ENCODE measurements at places on chromosomes 6 and 20.

DNA sequence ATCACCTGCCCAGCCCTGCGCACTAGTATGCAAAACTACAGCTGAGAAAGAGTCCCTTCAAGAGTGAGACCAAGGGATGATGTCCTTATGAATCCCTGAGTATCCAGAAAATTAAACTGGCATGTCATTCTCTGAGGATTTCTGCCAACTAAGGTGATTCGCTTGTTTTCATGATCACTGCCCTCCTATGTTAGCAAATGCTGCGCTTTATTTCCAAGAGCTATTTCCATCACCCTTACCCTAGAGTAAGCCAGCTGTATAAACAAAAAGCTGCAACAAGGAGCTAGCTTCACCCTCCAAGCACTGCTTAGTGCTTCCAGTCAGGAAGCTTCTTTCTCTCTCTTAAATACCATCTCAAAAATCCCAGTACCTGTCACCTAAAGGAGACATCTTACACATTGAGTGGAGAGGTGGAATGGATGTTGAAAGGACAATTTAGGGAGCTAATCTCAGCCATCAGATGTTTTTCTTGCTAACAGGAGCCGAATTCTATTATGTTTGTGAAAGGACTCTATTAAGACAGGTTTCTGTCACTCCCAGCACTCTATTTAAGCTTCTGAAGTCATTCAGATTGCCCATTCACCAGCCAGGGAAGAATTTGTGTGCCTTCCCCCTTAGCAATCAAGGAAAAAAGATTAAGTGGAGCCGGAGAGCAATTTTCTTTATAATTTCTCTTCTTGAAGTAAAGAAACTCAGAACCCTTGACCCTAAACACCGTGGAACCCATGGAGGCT is 322.2 kb downstream of the NRN1 start:
- DNase-seq, result no peak

DNA sequence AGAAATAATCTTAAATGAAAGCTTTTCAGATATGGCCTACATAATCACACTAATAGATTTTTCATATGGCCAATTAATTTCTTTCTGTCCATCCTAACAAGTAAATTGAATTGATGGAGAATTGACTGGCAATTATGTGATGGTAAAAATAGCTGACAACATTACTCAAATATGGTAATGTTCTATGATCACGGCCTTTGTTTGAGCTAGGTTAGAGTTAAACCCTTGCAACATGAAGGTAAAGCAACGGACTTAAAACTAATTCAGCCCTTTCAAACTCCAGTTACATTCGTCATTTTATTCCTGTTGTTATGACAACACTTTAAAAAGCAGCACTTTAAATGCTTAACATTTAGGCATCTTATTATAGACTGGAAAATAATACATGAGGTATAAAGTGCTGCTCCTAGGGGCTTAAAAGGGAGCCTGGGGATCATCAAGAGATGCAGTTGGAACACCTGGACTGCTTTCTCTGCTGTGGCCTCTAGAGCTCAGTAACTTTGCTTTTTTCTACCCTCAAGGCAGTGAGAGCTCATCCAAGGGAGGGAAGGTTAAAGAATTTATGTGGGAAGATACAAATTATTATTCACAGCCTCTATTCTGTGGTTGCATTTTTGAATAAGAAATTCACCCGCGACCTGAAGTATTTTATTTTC is 46.9 kb downstream of the RIPOR2 start:
- no peak for DNase-seq

DNA sequence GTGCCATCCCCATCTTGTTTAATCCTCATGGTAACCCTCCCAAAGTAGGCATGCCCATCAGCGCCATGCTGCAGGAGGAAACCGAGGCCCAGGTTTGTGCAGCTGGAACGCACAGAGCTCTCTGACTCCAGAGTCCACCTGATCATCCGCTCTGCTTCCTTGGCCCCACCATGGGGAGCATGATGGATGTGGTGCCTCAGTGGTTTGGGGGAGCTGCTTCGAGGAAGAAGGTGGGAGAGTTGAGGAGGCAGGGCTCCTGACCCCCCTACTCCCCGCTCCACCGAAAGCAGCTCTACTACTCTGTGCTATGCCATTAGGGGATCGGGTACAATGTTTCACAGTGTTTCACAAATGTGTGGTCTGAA is 52.2 kb downstream of the TGM2 start:
- no peak for DNase-seq

GRCh38 chr6:160766989-160767646 is 65.1 kb downstream of the PLG start:
- DNase-seq, result peak; percentile 35

DNA sequence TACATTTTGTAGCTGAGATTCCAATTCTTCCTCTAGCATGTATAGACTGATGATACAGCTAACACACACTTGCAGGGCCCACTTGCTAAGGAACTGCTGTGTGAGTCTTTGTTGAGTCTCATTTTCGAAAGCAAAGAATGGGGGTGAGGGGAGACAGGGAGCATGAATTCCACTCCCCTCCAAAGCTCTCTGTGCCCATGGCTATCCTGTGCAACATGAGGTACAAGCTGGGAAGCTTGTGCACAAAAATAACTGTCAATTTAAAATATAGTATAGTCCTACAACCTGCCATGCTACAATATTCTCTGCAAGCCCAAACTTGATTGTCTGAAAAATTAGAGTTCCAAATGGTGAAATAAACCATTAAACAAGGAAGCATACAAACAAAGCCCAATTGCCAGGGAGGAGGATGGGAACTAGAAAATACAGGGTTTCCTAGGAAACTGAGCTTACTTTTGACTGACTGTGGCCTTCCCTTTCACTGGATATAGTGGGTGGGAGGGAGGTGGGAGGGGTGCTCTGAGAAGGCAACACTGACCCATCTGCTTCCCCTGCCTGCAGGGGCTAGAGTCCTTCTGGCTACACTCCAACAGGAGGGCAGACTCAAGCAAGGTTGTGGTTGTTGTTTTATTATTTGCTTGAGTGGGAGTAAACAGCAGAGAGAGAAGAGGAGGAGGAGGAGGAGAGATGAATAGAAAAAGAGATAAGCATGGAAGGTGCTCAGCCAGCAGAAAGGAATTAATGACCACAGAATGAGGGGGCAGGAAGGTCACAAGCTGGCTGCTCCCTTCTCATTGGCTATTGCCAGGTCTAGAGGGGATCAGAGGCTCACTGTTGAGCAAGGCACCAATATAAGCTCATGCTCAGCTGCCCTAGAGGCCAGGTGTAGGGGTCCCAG is 84.6 kb downstream of the FYN start:
- DNase-seq, result no peak

- no peak for DNase-seq
These were observed 512.6 kb upstream of the SLC35B3 start for GRCh38 chr6:8947900-8948299.

- DNase-seq, result no peak
These were observed 108.6 kb upstream of the MRPS10 start for GRCh38 chr6:42326248-42326647.

- DNase-seq, result no peak
These were observed 190.2 kb upstream of the SNX9 start for GRCh38 chr6:157632821-157633220.

DNA sequence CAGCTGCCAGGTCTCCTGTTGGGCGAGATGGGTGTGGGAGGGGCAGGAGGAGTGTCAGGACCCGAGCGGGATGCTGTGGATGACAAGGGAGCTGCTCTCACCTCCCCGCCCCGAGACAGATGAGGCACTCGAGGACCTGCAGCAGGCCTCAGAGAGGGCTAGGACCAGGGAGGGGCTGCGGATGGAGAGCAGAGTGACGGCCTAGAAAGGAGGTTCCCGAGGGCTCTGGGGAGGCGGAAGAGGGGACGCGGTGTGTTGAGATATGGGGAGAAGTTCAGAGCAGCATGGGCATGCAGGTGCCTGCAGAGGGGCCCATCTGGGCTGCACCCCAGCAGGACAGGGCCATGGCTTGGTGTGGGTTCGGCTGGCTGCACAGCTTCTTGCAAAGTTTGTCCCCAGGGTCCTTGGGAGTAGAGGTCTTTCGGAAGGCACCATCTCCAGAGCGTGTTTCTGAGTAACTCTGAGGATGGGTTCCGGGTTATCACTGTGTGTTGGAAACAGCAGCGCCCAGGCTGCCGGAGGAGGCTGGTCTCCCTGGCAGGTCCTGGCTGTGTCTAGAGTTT is 104.6 kb downstream of the PAX1 start:
- no peak for DNase-seq

DNA sequence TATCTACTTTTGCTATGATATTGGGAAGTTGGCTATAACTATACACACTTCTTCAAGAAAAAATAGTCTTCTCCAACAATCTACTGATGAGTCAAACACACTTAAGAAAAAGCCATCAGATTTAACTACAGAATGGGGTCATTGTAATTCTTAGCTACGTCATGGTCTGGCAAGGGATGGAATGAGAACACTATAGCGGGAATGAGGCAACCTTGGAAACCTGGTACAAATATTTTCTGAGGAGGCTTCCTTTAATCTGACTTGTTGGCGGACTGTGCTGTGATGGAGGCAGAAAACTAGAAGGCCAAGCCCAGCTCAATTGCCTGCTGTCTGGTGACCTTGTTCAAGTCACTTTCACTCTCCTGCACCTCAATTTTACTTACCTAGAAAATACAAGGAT is 586.8 kb upstream of the JAG1 start:
- DNase-seq, result no peak

DNA sequence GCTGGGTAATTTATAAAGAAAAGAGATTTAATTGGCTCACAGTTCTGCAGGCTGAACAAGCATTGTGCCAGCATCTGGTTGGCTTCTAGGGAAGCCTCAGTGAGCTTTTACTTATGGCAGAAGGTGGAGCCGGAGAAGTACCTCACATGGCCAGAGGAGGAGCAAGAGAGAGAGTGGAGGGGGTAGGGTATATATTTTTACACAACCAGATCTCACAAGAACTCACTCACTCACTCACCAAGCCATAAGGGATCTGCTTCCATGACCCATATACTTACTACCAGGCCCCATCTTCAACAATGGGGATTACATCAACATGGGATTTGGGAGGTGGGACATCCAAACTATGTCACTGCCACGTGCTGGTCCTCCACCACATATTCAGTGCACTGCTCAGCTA is 152.6 kb upstream of the PRND start:
- no peak for DNase-seq

GRCh38 chr6:144384427-144384826 is 99.3 kb downstream of the UTRN start:
- DNase-seq, result no peak

- DNase-seq, result no peak
These were observed 133.6 kb upstream of the TRAF3IP2 start for GRCh38 chr6:111739257-111739696.

GRCh38 chr20:10432079-10432478 is 1.9 kb downstream of the MKKS start:
- no peak for DNase-seq

- DNase-seq, result no peak
These were observed 315.4 kb upstream of the RUNX2 start for GRCh38 chr6:45012687-45013086.

DNA sequence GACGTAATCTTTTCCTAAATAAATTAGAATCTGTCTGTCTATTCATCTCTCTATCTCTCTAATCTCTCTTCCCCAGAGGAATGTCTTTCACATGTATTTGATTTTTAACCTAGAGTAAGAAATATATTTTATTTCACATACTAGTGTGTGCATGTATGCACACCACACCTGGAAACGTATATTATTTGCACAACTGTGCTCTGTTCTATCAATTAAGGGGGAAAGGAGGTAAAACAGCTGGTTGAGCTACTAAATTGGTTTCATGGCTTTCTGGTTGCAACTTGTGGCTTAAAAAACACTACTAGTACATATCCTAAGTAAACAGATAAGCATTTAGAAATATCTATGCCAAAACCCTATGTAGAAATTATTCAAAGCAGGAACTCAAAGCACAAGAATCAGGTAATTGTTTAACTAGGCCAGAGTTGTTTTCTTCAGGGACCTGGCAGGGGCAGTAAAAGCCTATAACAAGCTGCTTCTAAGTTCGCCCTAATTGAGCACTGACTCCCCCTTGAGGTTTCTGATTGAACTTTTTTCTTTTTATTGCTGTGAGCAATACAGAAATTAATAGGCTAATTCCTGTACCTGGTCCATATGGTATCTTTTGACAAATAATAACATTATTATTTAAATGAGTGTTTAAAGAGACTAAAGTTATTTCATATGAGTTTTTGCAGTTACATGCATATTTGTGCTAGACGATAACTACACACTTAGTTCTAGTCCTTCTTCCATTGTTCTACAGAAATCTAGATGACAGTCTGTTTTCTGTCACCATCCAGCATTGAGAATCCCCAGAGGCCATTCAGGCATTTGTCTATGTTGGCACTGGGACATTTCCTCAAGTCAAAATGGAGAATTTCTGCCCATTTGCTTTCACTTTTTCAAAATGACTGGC is 88.6 kb downstream of the MCHR2 start:
- no peak for DNase-seq

- DNase-seq, result peak; percentile 23
These were observed 51.1 kb downstream of the MYLIP start for GRCh38 chr6:16179970-16180431.

GRCh38 chr20:40769677-40770285 is 80.7 kb upstream of the MAFB start:
- DNase-seq, result no peak
